Effector memory CD4-positive, alpha-beta T cell (primary cell): ENCODE measurements at places on chromosomes 7 and 10.

DNA sequence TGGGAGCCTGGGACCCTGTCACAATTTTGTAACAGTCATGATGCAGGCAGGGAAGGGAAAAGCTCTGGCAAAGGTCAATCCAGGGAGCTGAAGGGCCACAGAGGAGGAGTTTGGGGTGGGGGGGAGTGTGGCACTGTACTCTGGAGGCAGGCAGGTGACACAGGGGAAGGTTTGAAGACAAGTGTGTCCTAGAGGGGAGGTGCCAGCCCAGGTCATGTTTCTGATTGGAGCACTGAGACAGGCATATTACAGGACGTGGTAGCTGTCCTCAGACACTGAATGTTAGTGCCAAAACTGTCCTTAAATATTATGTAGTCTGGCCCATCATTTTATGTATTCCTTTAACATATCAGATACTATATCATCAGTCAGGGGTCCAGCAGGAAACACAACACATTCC lies 75.6 kb upstream of the LRRC4 start:
- no peak for DNase-seq

- no peak for DNase-seq
Measured at GRCh38 chr10:29026065-29026797, 262.6 kb upstream of the LYZL1 start.

- DNase-seq = no peak
Measured at GRCh38 chr10:109030581-109031210, 892.6 kb downstream of the XPNPEP1 start.

GRCh38 chr10:21526860-21527597 lies 1.5 kb upstream of the SKIDA1 start:
- DNase-seq = no peak

- no peak for DNase-seq
Measured at GRCh38 chr7:55537458-55537990, 34.8 kb downstream of the VOPP1 start.

DNA sequence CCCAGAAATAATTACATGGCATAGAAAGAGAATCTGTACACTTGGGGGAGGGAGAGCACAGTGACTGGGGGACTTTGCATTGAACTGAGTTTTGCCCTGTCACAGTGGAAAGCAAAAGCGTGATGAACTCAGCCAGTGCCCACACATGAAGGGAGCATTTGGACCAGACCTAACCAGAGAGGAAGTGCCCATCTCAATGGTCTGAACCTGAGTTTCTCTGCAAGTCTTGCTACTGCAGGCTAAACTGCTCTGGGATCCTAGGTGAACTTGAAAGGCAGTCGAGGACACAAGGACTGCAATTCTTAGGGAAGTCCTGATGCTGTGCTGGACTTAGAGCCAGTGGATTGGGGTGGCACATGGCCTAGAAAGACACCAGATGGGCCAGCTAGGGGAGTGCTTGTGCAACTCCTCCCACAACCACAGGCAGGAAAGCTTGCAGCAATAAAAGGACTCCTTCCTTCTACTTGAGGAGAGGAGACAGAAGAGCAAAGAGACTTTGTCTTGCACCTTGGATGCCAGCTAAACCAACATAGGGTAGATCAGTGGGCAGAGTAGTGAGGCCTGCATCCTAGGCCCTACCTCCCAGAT lies 259.0 kb downstream of the GRM8 start:
- DNase-seq = no peak

GRCh38 chr10:18144928-18145327 lies 4.7 kb downstream of the CACNB2 start:
- no peak for DNase-seq

DNA sequence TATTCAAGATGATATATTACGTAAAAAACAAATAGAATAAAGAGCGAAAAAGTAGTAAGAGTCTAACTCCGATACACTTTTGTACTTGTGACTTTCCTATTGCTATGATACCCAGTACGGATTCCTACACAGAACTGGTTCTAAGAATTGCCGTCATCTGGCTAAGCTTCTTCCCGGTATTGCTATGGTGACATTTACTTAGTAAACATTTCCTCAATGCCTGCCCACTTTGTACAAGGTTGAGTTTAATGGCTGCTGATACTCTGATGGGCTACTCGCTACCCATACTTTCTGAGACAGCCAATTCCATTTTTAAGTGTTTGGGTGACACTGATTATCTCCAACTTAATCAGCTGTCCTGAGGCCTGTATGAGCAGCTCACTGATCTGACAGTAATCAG lies 55.6 kb downstream of the OSBPL3 start:
- DNase-seq = no peak

GRCh38 chr10:11434324-11434723 lies 177.1 kb downstream of the USP6NL start:
- DNase-seq = no peak

DNA sequence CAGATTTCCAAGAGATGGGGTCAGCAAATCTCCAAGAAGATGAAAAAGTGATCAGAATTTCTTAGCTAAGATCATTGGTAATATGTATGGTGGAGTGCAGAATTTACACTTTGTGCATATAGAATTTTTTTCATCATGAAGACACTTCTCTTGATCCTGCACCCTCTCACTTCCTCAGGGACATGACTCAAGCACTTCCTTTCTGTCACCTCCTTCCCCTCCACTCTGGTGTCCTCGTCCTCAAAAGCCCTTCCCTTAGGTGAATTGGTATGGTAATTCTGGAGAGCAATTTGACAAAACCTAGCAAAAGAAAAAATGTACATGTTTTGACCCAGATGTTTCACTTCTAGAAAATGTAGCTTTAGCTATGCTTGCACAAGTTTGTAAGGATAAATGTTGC lies 18.1 kb downstream of the CALN1 start:
- DNase-seq = no peak

GRCh38 chr10:51030480-51030879 lies 43.8 kb upstream of the PRKG1 start:
- DNase-seq = no peak

GRCh38 chr10:127993056-127993690 lies 86.3 kb downstream of the PTPRE start:
- no peak for DNase-seq

DNA sequence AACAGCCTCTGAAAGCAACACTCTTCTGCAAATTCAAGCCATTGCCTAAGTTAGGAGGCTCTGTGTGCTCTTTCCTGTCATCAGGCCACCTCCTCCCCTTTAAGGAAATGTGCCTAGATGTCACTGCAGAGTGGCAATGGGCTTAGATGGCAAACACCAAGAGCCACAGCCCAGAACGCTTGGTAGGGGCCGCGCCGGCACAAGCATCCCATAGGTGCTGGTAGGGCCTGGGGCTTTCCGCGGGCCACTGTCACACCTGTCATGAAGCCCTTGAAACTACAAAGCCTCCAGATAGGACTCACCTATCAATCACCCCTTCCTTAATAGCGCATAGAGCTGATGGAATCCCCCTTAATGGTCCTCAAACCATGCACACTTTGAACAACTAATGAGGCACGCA lies 299.9 kb downstream of the GRID1 start:
- DNase-seq = no peak

DNA sequence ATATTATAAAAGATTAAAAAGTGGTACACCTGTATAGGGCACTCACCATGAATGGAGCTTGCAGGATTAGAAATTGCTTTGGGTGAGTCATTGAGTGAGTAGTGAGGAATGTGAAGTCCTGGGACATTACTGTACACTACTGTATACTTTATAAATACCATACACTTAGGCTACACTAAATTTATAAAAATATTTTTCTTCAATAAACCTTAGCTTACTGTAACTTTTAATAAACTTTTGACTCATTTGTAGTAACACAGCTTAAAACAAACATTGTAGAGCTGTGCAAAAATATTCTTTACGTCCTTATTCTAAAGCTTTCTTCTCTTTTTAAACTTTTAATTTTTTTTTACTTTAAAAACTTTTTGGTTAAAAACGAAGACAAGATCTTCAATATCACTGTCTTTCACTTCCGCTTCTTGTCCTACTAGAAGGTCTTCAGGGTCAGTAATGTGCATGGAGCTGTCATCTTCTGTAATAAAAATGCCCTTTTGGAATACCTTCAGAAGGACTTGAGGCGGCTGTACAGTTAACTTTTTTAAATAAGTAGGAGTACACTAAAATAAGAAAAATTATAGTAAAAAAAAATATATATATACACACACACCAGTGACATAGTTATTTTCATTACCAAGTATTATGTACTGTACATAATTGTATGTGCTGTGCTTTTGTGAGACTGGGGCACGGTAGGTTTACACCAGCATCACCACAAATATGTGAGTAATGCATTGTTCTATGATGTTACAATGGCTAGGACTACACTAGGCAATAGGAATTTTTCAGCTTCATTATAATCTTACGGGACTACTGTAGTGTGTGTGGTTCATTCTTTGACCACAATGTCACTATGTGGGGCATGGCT lies 3.5 kb downstream of the STK31 start:
- no peak for DNase-seq

- peak; percentile 54 for DNase-seq
Measured at GRCh38 chr10:14184841-14185315, 145.8 kb downstream of the FRMD4A start.

DNA sequence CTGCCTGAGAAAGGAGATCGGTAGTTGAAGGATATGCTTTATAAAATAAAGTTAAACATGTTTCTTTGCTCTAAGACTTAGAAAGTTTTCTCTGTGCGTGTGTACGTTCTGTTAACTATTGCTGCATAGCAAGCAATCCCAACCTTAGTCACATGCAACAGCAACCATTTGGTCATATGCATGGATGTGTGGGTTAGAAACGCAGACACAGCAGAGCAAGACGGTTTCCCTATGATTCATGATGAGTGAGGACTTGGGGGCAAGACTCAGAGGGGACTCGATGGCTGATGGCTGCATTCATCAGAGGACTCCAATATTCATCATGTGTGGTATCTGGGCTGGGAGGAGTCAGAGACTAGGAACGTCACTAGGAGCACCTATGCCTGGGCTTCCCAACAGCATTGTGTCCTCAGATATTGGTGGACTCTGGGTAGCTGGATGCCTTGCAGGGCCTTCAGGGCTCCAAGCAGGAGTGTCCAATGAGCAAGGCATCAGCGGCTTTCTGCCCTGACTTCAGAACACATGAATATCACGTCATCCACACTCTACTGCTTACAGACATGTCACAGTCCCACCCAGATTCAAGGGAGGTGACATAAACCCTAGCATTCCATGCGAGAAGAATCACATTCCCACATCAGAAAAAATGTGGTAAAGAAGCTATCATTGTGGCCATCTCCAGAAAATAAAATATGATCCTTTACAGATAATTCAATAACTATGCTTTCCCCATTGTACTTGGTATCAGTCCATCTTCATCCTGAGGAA lies 731.2 kb downstream of the TNS3 start:
- DNase-seq = no peak

DNA sequence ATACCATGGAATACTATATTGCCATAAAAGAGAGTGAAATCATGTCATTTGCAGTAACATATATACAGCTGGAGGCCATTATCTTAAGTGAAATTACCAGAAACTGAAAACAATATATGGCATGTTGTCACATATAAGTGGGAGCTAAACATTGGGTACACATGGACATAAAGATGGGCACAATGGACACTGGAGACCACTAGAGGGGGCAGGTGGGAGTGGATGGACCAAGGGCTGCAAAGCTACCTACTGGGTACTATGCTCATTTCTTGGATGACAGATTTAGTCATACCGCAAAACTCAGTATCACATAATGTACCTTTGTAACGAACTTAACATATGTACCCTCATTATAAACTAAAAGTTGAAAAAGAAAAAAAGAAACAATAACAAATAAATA lies 1167.6 kb downstream of the NXPH1 start:
- no peak for DNase-seq

- no peak for DNase-seq
Measured at GRCh38 chr7:64871761-64872160, 31.3 kb upstream of the ZNF273 start.

GRCh38 chr10:99057936-99058690 lies 177.5 kb downstream of the HPSE2 start:
- no peak for DNase-seq

DNA sequence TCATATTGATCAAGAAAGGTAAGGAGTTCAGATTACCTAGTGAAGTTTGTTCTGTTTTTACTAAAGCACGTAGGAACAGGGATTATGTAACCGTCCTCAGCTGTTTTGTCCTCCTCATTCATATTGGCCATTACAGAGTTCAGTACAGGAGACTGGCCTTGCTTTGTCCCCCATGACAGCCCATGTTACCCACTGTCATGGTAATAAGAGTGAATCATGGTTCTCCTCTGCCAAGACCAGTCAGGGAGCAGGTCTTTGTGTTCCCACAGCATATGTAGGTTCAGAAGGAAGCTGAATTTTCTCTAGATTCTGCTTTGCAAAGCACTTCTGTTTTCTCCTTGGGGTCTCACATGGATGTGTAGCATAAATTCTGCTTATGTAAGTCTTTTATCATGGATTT lies 106.2 kb upstream of the GPR141 start:
- no peak for DNase-seq

DNA sequence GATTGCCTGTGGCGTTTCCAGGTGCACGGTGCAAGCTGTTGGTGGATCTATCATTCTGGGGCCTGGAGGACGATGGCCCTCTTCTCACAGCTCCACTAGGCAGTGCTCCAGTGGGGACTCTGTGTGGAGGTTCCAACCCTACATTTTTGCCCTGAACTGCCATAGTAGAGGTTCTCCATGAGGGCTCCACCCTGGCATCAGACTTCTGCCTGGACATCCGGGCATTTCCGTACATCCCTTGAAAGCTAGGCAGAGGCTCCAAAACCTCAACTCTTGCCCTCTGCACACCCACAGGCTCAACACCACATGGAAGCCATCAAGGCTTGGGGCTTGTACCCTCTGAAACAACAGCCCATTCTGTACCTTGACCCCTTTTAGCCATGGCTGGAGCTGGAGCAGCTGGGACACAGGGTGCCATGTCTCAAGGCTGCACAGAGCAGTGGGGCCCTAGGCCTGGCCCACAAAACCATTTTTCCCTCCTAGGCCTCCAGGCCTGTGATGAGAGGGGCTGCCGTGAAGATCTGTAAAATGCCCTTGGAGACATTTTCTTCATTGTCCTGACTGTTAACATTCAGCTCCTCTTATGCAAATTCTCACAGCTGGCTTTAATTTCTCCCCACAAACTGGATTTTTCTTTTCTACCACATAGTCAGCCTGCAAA lies 10.0 kb upstream of the FGL2 start:
- no peak for DNase-seq

GRCh38 chr7:57308631-57309408 lies 141.2 kb upstream of the ZNF716 start:
- DNase-seq = no peak

- peak; percentile 52 for DNase-seq
Measured at GRCh38 chr7:151085691-151086620, at the start of gene AGAP3. AGAP3 (plus strand) TSS chr7:151086475; CDS start chr7:151086742, 267 bp downstream.

GRCh38 chr10:20058135-20058534 lies 241.9 kb downstream of the PLXDC2 start:
- no peak for DNase-seq

GRCh38 chr7:137961200-137962177 lies 40.4 kb downstream of the CREB3L2 start:
- no peak for DNase-seq

DNA sequence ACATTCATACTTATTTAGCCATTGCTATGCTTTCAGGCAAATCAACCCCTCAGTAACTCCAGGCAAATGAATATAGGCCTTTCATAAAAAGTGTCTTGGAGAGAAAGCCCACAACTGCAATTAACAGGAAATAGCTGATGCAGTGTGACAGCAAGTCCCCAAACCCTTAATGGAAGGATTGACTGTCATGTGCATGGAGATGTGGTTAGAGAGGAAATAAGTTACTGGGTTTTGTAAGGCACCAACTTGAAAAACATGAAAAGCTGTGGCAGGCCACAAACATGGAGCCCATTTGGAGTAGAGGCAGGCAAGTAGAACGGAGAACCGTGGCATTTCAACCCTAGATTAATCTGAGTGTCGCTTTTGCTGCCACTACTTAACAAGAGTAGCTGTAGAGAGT lies 549.4 kb upstream of the C7orf33 start:
- no peak for DNase-seq

GRCh38 chr7:41711283-41712064 lies 8.6 kb upstream of the INHBA start:
- no peak for DNase-seq
